ENCODE measurements at places on chromosomes 1 and 21. TPM values are rescaled to one million over a fixed set of nuclear protein-coding genes. Genes with fewer than 3 reads are reported as not detected.
A peak's percentile ranks its signal among the peaks of the same experiment; 100 is the strongest.

TENT5C gene
- total RNA-seq, result 18.5 TPM

HRNR gene
- total RNA-seq, result not detected

KCNN3 gene
- total RNA-seq, result 2.7 TPM

GRCh38 chr1:205410581-205411298 is 11.1 kb downstream of the LEMD1 start:
- no peak for DNase-seq
- no peaks in the 10 kb centered on the region for H3K27me3 ChIP-seq
- peaks cover 3% of the 10 kb centered on the region for H3K4me1 ChIP-seq
- no peaks in the 10 kb centered on the region for H3K36me3 ChIP-seq

DNA sequence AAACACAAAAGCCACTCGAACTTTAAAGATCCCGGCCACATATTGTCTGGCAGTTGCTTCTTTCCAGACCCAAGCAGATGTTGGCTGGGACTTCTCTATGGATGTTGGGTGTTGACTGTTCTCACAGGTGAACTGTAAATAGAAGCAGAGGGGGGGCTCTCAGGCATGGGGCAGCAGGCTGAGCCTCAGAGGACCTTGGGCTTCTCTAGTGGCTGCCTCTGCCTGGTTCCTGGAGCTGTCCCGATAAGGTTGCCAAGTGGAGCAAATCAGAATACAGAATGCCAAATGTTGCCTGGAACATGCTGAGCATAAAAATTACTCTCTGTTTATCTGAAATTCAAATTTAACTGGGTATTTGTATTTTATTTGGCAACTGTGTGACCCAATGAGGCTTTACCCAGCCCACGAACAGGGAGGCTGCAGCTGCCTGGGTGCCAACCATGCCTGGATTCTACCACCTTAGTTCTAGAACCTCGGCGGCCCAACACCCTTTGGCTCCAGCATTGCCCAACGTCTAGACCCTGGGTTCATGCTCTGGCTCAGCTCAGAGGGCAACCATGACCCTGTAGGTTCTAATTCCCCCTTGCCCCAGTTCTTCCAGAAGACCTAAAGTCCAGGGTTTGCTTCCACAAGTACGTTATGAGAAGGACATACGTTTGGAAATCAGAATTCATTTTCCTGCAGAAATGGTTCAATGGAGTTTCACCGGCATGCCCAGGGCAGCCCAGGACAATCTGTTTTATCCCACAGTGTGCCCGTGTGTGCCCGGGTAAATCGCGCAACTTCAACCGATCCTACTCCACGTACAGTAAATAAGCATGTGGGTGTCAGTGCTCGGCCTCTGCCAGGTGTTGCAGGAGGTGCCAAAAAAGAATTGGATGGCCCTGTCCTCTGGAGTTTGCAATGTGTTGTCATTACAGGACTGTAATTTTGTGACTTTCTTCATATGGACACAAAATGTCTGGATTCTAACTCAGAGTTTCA is 5.4 kb upstream of the SLC45A1 start:
- H3K4me1 ChIP-seq, result peaks cover 4% of the 10 kb centered on the region
- DNase-seq, result no peak
- no peak overlapping the region for H3K27ac ChIP-seq
- H3K4me3 ChIP-seq, result no peak overlapping the region

DNA sequence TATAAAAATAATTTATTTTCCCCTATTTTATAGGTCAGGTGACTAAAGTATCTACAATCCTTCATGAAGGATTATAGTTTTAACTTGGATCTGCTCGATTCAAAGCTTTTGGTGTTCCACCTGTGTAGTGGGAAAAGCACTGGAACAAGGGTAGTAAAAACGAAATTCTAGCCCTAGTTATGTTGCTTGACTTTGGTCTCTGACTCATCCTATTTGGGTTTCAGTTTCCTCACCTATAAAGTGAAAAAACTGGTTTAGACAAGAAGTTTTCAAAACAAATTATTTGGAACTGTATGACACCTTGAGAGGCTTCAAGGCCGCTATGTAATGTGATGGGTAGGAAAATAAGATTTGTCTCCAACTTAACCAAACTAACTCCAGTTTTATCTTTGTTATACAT is 505.2 kb upstream of the ZRANB2 start:
- no peak overlapping the region for H3K4me3 ChIP-seq
- DNase-seq, result no peak
- no peaks in the 10 kb centered on the region for H3K27me3 ChIP-seq
- H3K27ac ChIP-seq, result no peak overlapping the region
- no peaks in the 10 kb centered on the region for H3K36me3 ChIP-seq

DNA sequence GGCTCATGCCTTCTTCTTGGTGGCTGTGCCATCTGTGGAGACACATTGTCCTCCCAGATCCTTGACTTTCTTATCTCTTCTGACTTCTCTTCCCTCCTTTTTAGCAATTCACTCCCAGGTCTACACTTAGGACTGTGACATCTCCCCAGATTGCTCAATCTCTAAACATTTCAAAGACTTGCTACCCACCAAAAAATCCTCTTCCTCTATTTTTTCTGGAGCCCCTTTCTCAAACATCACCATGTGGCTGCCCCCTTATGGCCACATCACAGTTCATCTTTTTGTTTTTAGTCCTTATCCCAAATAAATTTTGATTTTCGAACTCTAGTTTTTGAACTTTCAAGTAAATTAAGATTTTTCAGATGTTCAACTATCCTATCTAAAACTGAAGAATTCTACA is 148.6 kb upstream of the HOOK1 start:
- no peaks in the 10 kb centered on the region for H3K27me3 ChIP-seq
- H3K4me3 ChIP-seq, result no peak overlapping the region
- no peaks in the 10 kb centered on the region for H3K36me3 ChIP-seq
- H3K4me1 ChIP-seq, result peaks cover 11% of the 10 kb centered on the region

GRCh38 chr1:25527946-25528595 is 15.3 kb upstream of the LDLRAP1 start:
- no peaks in the 10 kb centered on the region for H3K36me3 ChIP-seq
- no peak overlapping the region for H3K27ac ChIP-seq
- no peaks in the 10 kb centered on the region for H3K4me1 ChIP-seq
- no peak overlapping the region for H3K4me3 ChIP-seq
- H3K27me3 ChIP-seq, result no peaks in the 10 kb centered on the region

DNA sequence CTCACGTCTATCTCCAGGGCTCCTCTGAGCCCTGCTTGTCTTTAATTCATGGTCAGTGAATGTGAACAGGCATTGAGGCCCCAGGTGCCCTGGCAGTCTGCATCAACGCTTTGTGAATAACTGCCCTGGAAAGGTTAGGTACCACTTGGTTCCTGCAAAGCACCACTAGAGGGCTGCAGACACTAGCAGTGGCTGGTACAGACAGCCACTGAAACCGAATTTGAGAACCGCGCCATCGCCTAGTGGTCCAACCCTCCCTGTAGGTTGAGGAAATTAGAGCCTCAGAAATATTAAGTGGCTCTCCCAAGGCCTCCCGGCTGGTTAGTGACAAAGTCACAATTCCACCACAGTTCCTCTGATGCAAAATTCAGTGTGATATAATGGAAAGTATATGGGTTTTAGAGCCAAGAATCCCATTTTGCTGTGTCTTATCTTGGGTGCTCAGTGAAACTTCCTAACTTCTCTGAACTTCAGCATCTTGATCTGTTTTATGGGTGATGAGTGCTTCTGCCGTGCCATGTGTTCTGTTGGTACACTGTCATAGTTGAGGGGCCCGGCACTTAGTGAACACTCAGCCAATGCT is 46.2 kb upstream of the BCL9 start:
- H3K27me3 ChIP-seq, result no peaks in the 10 kb centered on the region
- H3K4me1 ChIP-seq, result peaks cover 17% of the 10 kb centered on the region
- DNase-seq, result peak; percentile 51
- H3K4me3 ChIP-seq, result no peak overlapping the region
- no peaks in the 10 kb centered on the region for H3K36me3 ChIP-seq

DNA sequence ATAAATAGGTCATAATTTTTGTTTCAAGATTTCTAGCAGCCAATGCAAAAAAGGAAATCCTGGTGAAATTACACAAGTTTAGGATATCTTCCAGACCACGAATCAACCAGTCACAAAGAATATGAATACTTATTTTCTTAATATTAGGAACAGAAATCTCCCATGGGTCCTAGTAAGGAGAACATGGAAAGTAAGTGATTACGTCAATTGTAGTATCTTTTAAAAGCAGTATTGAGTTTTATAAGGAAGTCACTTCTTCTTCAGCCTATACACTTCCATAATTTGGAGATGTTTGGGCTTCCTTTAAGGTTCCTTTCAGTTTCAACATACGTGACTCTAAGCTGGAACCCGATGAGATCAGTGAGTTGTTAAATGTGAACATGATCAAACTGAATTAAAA is 534.5 kb downstream of the USP25 start:
- no peak for DNase-seq
- H3K27me3 ChIP-seq, result no peaks in the 10 kb centered on the region
- peaks cover 3% of the 10 kb centered on the region for H3K4me1 ChIP-seq
- H3K4me3 ChIP-seq, result peak overlapping the region; percentile 18

GRCh38 chr1:147879911-147880310 is 22.7 kb upstream of the GJA8 start:
- H3K4me3 ChIP-seq, result no peak overlapping the region
- H3K27ac ChIP-seq, result no peak overlapping the region
- H3K36me3 ChIP-seq, result no peaks in the 10 kb centered on the region
- no peaks in the 10 kb centered on the region for H3K27me3 ChIP-seq
- H3K4me1 ChIP-seq, result no peaks in the 10 kb centered on the region

DNA sequence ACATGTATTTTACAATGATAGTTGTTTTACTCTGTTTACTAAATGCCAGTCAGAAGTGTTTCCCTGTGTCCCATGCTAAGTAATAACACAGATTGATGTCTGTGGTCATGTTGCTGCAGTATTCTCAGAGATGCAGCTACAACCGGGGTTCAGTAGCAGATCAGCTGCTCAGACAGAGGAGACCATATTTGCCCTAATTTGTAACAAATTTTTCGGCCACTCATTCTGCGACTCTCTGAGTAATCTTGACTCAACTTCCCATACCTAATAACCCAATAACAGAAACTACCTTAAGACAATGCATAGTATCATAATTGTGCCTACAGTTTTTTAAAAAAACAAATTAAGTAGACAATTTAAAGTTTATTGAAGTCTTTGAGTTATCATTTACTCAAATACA is 32.6 kb downstream of the NIBAN1 start:
- no peaks in the 10 kb centered on the region for H3K36me3 ChIP-seq
- no peaks in the 10 kb centered on the region for H3K27me3 ChIP-seq
- H3K27ac ChIP-seq, result no peak overlapping the region
- peaks cover 77% of the 10 kb centered on the region for H3K4me1 ChIP-seq

DNA sequence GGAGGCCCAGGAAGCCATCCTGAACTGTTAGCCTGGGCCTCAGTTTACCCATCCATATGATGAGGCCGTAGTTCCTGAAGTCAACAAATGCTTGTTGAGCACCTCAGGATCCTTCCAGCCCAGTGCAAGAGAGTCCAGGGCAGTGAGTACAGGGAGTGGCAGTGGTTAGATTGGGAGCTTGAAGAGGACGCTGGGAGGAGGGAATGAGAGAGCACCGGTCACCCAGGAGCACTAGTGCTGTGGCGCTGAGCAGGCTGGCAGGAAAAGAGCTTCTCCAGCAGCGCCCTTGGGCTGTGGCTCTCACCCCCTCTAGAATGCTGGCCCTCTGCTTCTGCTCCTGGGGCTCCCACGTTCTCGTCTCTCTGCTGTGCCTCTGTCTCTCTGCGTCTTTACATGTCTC is 10.2 kb upstream of the SSBP3 start:
- H3K4me3 ChIP-seq, result no peak overlapping the region
- no peaks in the 10 kb centered on the region for H3K36me3 ChIP-seq
- peaks cover 8% of the 10 kb centered on the region for H3K4me1 ChIP-seq
